ENCODE measurements at places on chromosomes 7 and 10.
A peak's percentile ranks its signal among the peaks of the same experiment; 100 is the strongest.

- DNase-seq, result no peak
Measured at GRCh38 chr7:106704000-106704840, 43.3 kb upstream of the CCDC71L start.

DNA sequence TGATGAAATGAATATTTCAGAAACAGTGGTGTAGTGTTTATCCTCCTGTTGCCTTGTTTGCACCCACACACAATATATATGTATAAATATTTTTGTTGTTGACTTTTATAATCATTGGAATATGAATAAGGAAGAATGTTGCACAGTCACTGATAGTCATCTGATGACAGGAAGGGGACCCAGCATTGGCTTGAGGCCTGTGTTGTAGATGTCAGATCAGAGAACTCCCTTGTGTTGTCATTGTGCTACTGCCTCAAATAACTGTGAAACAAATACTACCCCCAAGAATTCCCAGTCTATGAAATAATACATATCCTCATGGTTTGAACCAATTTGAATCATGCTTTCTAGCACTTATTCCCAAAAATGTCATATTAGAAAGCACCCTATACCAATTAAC, 84.0 kb downstream of the NRG3 start:
- DNase-seq, result no peak

DNA sequence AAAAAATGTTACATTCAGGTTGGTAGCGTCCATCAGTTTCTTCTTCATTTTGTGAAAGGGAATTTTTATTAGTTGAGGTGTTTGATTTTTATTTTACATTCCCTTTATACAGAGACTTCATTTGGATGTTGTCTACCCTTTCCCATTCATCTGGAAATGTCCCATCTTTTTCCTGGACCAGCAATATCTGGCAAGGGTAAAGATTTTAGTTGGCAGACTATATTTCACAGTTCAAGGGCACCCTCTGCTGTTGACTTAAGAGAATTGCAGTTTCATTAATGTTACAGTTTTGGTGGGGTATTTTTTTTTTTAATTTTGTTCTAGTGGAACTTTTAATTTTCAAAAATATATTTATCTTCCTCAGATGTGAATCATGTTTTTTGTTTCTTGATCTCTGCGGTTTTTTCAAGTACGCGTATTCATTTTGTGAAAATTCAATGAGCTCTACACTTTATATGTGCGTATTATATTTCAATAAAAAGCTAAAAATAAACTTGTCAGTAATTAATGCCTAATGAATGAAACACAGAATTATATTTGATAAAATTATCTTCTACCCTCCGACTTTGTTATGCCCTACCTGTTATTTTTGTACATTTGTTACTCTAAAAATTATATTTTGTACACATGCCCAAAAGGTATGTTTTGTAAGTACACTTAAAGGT, 97.9 kb upstream of the KLF14 start:
- DNase-seq, result peak; percentile 15

DNA sequence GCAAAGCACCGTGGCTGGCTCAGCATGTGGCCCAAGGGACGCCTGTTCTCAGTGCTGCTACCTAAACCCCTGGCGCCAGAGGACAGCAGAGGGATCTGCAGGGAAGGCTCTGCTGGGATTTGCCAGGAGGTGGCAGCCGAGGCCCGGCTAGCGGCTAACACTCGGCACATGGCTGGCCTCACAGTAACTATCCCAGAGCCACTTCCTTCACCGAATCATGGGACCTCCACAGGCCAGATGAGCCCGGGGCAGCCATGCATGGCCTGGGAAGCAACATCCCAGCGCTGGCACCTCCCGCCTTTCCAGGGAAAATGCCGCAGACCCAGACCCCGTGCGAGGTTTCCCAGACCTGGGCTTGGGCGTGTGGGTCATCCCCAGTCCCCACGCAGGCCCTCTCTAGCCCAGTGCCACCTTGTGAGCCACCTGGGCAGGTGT, 36.4 kb downstream of the DPYSL4 start:
- no peak for DNase-seq

- DNase-seq, result no peak
Measured at GRCh38 chr7:151012911-151013347, 11.4 kb downstream of the ATG9B start.

DNA sequence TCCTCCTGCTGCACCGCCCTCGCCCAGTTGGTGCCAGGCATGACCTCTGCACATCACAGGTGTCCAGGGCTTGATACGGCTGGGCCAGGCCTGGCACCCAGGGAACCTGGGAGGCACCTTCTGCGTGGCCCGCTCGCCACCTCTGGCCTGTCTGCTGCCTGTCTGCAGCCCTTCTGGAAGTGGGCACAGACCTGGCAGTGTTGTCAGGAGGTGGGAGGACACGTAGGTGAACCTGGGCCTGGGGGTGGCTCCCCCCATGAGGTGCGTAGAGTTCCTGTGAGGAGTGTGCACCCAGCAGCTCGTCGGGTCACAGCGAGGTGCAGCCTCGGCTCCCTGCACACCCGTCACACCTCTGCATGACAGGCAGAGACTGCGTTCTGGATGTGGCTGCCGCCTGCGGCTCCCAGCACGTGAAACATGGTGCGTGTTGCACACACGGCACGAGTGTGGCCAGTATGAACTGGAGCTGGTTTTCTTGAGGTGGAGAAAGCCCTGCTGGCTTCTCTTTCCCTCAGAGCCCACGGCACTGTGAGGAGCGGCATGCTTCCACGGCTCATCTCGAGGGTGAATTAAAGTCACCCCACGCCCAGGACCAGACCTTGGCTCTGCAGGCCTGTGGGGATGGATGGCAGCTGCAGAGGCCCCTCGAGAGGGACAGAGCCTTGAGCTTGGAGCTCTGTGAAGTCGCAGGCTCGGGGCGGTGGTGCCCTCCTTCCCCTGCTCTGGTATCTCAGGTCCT, 24.8 kb downstream of the INPP5A start:
- DNase-seq, result no peak
